AG04449 (cell line): ENCODE measurements at places on chromosomes 2 and 18.

- no peak for DNase-seq
Measured at GRCh38 chr18:35938158-35938557, 34.3 kb upstream of the RMP24 start.

DNA sequence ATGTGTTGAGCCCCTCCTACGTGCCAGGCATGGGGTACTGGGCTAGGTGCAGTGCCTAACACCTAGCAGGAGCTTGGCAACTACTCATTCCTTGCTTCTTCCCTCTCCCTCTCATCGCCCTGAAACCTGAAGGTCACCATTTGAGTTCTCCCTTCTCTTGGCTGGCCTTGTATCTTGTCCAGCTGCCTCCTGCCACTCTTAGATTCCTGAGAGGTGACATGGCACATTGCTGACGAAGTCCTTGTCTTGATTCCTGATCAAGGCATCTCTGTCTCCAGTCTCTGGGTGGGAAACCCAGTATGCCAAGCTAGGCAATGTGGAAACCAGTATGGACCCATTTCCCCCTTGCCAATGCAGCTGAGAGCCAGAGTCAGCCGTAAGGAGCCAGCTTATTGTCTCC, 9.0 kb upstream of the EFR3B start:
- no peak for DNase-seq

GRCh38 chr2:14079576-14079975, 552.9 kb upstream of the LRATD1 start:
- no peak for DNase-seq

DNA sequence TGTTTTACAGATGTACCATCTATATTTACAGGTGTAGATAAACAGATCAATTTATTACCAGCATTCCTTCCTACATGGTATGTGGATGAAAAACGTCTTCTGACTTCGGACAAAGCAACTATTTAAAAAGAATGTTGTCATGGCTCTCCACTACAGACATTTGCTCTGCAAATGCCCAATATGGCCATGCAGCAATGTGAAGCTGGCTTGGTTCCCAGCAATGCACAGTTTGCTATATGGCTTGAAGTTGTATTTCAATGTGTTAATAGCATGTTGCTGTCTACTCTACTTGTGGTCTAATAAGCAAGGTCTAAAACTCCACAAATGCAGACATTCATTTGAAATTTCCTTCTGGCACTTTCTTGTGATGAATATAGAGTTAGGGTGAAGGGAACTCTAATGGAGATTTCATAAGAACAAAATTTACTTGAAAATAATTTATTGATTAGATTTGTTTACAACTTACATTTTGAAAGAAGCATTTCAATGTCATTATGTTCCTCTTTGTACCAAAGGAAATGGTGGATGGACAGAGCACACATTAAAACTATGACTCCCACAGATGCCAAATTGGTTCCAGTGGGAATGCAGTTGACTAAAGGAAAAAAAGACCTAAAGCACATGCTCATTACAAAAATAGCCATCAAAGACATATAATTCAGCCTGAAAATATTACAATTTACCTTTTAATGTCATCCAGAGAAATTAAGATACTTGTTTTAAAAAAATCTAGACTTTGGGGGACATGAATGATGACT, 234.0 kb downstream of the DYM start:
- no peak for DNase-seq
